ENCODE measurements at places on chromosomes 1 and 21.

GRCh38 chr1:226187380-226187779 is 839 bp upstream of the ACBD3 start:
- no peak for DNase-seq

GRCh38 chr1:43042127-43042526 is 83.5 kb upstream of the SLC2A1 start:
- no peak for DNase-seq

DNA sequence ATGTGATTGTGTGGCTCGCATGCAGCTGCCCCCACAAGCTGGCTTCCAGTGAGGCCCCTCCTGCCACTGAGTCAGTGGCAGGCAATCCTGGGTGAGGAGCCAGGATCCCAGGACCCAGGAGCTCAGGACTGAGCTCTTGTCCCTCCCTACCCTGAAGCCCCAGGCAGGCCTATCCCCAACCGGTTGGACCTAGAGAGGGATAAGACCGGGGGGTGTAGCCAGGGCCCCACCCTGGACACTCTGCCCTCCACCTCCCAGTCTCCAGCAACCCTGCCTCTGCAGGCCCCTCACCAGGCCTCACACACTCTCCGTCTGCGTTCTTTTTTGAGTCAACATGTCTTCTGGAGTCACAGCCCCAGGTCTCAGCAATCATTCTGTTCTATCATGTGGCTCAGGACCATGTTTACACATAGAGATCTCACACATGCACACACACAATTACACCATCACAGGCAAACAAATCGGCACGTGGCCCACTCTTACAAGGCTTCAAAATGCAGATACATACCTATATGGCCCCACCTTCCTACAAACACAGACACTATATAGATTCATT is 2.6 kb downstream of the VSIG8 start:
- no peak for DNase-seq

GRCh38 chr1:156266051-156266450 is 16.6 kb downstream of the SMG5 start:
- DNase-seq: no peak

- no peak for DNase-seq
Observed at GRCh38 chr1:170730014-170730413, 66.1 kb downstream of the PRRX1 start.

DNA sequence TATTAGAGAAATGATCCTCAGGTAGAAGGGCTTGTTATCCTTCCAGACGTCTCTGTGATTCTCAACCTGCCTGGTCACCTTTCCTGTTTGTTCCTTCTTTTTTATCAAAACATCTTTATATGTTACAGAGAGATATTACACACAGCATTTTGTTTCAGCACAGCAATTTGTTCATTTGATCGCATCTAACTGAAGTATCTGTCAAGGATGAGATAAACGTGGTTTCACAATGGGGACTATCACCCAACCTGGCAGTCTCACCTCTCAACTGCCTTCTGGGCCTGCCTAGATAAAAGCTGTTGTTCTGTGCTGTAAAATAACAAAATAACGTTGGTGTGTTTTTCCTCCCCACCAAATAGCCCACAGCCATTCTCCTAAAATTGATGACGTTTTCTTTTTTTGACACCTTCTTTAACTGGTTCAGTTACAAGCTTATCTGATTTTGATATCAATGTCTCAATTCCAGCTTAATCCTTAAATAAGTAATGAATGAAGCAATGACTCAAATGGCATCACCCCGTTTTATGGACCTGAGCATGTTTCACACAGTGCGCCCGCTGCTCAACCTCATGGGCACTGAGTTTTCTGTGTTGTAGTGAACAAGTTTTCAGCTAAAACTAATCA is 367.9 kb upstream of the RUNX1 start:
- no peak for DNase-seq

DNA sequence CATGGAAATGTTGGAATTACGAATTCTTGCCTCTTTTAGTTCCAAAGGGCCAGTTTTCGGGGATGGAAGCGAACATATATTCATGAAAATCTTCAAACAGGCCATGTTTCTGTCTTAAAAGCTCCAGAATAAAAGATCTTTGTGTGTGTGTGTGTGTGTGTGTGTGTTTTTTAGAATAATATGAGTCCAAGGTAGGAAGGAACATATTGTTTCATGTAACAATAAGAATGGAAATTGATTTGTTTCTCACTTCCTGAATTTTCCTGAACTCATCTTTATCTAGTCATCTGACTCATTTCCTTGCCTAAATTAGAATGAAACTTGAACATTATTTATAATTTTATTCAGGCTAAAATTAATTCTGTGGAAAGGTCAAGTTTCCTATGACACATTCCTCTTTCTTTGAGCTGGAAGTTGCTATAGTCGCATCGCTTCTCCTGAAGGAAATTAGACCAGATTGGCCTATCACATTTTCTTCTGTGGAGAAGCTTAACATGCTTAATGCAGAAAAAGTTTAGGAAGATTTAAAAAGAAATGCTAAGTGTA is 805.1 kb upstream of the ADAMTS5 start:
- no peak for DNase-seq

DNA sequence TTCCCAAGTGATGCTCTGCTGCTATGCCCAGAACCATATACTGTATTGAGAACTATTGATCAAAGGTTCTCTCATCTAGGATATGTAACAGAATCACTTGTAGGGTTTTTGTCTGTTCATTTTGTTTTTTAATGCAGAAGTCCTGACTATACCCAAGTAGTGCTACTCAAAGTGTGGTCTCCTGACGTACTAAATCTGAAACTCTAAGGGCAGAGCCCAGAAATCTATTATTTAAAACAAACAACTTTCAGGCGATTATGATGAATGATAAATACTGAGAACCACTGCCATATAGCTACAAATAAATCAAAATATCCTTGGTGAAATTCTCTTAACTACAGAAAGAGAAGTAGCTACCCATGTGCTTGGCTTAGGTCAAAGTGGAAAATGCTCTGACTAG is 10.1 kb downstream of the ZZZ3 start:
- no peak for DNase-seq

- no peak for DNase-seq
Observed at GRCh38 chr1:224287714-224288113, 42.3 kb downstream of the NVL start.

Data from posterior cingulate gyrus (tissue), 11 donors.